ENCODE measurements at places on chromosomes 2 and 18.
A peak's percentile ranks its signal among the peaks of the same experiment; 100 is the strongest.

DNA sequence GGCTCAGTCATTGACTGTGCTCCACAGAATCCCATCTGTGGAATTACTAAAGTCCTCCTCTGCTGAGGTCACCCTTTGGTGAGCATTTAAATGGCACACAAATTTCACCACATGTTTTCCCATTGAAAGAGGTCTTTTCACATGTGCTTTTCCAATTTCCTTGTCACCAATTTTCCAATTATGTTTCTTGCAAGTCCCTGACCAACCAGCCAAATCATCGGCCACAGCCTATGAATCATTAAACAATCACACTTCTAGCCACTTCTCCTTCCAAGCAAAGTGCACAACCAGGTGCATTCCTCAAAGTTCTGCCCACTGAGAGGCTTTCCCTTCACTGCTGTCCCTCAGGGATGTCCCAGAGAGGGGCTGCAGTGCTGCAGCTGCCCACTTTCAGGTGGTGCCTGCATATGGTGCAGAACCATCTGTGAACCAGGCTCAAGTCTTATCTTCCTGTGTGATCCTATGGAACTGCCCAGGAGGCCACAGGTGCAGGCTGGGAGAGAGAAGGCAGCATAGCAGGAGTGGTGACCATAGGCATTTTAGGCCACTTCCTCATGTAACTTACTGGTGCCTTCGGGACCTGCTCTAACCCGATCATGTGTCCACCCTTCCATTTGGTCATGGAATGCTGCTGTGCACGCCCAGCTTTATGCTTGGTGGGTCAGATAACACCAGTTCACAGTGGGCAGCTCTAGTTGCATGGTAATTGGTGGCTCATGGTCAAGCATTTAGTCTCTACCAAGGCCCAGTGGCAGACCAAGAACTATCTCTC lies 153.0 kb downstream of the SEPTIN10 start:
- no peak for DNase-seq

GRCh38 chr18:55385770-55386169 lies 202.2 kb downstream of the TCF4 start:
- no peak for DNase-seq

DNA sequence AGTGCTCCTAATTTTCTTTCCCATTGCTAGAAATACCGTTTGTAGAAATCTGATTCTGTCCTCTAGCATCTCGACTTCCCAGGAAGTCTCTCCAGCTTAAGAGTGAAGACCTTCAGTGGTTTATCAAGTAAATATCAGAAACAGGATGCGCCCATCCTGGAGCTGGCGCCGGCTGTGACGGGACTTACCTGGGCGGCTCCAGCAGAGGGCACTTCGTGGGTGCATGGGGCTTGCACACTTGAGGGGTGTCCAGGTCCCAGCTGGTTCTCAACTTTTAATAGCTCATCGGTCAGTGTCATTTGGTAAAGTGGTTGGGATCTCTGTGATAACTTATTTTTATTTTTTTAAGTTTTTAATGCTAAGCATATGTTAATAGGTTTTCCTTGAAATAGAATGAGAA lies 167.0 kb upstream of the TPO start:
- no peak for DNase-seq

DNA sequence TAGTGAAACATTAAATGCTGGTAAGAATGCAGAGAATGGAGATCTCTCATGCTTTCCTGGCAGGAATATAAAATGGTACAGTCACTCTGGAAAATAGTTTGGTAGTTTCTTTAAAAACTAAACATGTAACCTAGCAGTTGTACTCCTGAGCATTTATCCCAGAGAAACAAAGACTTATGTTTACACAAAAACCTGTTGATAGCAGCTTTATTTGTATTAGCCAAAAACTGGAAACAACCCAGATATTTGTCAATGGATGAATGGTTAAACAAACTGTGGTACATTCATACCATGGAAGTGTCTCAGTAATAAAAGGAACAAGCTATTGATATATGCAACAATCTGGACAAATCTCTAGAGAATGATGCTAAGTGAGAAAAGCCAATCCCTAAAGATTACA lies 81.7 kb upstream of the CTAGE1 start:
- no peak for DNase-seq

- no peak for DNase-seq
These were observed 170.9 kb upstream of the SIX2 start for GRCh38 chr2:45180033-45180746.

DNA sequence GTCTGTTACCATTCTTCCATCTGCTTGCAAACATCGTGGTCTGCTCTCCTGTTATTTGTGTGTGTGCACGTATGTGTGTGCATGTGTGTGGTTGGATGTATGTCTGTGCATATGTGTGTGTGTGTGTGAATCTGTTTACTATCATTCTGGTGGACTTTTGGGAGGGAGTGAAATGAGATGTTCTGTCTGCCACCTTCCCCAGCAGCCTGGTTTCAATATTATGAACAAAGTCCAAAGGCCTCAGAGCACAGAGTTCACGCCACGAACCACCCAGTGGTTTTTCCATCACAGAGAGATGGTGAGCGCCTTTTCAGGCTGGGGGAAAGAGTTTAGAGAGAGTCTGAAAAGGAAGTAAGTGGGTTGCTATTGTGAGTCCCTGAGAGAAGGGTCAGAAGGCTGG lies 67.1 kb upstream of the YWHAQ start:
- DNase-seq = no peak

DNA sequence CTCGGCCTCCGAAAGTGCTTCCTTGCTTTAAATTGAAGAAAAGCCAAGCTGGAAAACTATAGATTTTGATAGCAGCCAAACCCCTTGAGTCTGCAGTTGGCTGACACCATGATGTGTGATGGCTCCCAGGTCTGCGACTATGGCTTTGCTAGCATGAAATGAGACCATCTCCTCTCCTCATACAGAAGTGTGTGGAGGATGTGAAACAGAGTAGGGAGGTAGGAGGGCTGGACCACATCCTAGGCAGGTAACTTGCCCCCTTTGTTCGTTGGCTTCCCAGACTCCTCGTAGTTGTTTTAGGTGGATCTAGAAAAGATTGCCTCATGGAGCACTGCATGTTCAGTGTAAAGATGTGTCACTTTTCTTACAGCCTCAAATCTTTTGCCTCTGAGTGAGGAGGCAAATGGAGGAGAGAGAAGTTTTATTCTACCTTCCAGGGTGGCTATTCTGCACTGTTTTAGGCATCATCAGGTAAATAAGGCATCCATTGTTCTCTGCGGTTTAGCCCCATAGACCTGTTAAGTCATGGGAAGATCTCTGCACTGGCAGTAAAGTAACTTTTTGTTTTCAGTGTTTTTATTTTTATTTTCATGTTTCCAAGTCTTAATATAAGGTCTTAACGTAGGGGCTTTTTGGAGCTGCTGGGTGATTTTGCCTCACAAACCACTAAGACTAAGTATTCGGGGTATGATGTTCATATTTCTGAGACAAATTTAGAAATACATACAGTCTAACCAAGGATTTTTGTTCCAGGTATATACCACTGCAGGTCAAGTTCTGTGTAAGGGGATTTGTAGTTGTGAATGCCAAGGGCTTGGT lies 40.1 kb downstream of the MGAT5 start:
- DNase-seq = no peak

GRCh38 chr2:219957820-219958219 lies 330.4 kb downstream of the SLC4A3 start:
- no peak for DNase-seq

DNA sequence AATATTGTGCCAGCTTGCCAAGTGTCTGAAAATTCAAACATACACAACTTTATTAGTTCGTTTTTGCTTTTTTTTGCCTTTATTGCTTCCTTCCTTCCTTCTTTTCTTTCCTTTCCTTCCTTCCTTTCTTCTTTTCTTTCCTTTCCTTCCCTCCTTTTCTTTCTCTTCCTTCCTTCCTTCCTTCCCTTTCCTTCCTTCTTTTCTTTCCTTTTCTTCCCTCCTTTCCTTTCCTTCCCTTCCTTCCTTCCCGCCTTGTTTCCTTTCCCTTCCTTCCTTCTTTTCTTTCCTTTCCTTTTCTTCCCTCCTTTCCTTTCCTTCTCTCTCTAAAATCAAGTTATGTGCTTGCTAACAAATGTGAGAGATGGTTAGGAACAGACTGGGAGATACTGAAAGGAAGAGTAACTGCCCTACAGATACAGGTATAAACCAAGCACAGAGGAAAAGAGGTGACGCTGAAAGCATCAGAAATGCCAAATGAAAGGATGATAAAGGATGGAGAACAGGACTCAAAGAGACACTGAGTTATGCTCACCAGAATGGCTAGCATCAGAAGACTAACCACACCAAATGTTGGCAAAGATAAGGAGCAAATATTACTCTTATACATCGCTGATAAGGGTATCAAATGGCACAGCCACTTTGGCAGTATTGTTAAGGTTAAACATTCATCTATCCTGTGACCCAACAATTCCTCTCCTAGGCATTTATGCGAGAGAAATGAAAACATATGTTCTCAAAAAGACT lies 151.6 kb downstream of the MREG start:
- no peak for DNase-seq

DNA sequence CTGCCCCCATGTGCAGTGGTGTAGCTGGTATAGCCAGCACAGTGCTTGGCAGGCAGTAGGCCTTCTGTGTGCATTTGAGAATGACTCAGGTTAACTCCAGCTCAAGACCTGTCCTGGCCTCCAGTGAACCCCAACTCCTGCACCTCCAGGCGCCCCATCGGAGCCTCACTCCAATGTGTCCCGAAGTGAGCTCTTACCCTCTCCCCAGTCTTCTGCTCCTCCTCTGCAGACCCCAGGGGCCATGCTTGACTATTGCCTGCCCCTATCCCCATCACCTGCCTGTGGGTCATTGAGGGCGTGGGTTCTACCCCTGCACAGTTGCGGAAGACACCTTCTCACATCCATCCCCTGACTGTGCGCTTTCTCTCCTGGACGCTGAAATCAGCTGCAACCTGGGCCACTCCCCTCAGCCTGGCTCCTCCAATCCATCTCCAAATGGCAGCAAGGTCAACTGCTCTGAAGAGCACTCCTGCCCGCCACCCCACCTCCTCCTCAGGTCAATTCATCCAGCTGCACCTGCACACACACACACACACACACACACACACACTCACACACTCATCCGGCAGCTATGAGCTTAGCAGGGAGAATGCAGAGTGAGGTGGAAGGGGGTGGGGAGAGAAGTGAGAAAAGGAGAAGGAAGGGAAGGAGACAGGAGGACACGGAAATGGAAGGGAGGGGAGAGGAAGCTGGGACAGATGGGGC lies 130.3 kb upstream of the GLI2 start:
- DNase-seq = peak; percentile 86

- DNase-seq = no peak
These were observed 33.7 kb downstream of the ANKRD30B start for GRCh38 chr18:14781671-14782070.

DNA sequence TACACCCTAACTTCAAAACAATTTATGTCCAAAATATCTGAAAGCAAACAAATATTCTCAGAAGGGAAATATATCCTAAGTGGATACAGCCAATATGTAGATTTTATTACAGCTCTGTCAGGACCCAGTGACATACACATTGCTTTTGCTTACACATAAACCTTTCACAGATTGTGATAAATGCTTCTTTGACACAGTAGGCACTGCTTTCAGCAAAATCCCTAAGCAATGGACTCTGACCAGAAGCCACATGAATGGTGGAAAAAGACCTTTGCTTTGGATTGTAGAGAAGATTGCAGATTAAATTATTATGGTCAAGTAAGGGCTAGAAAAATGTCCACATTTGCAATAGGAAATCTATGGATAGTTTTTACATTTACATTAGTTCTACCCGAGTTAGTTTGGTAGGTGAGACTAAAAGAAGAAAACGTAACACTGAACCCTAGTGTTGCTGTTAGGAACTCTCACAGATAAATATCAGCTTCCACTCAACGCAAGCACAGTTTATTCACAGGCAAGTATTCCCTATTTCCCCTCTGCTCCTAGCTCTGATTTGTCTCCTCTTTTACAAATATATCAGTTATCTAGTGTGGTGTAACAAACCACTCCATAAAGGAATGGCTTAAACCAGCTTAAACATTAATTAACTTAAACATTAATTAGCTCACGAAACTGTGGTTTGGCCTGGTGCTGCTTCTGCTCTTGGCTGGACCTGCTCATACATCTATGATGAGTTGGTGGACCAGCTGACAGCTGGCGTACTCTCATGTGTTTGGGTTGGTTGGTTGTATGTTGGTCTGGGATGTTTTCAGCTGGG lies 23.6 kb upstream of the SERPINE2 start:
- no peak for DNase-seq

DNA sequence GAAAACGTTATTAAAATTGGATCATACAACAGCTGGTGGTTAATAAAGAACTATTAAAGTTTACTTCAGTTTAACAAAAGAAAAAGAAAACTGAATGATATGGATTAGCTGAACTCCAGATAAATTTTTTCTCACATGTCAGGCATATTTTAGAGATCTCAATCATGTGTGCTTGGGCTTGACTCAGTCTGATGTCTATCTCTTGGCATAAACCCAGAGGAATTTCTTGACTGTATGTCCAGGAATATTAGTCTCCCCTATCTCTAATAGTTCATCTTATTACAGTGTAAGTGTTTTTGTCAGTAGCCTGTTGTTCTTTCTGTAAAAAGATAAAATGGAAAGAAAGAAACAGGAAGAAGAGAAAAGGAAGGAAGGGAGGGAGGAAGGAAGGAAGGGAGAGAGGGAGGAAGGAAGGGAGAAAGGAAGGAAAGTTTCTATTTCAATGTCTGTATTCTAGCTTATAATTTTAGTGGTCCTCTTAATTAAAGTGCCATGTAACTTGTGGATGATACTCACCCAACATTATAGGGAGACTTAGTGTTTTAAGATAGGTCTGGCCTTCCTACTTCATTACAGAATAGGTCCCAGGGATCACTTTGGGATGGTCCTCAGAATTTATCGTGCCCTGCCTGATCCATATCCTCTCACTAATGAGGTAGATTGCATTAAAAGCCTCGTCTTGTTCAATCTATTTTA lies 99.7 kb upstream of the UGP2 start:
- no peak for DNase-seq

- DNase-seq = no peak
These were observed 14.4 kb upstream of the TMEM131 start for GRCh38 chr2:98009887-98010760.

Measured in NCI-H510A treated with DMSO at 0.1 percent for 48 hours (cell line).